ENCODE measurements at places on chromosomes 13 and 19.

- DNase-seq: no peak
These were observed 35.1 kb upstream of the ZNF808 start for GRCh38 chr19:52492201-52492993.

DNA sequence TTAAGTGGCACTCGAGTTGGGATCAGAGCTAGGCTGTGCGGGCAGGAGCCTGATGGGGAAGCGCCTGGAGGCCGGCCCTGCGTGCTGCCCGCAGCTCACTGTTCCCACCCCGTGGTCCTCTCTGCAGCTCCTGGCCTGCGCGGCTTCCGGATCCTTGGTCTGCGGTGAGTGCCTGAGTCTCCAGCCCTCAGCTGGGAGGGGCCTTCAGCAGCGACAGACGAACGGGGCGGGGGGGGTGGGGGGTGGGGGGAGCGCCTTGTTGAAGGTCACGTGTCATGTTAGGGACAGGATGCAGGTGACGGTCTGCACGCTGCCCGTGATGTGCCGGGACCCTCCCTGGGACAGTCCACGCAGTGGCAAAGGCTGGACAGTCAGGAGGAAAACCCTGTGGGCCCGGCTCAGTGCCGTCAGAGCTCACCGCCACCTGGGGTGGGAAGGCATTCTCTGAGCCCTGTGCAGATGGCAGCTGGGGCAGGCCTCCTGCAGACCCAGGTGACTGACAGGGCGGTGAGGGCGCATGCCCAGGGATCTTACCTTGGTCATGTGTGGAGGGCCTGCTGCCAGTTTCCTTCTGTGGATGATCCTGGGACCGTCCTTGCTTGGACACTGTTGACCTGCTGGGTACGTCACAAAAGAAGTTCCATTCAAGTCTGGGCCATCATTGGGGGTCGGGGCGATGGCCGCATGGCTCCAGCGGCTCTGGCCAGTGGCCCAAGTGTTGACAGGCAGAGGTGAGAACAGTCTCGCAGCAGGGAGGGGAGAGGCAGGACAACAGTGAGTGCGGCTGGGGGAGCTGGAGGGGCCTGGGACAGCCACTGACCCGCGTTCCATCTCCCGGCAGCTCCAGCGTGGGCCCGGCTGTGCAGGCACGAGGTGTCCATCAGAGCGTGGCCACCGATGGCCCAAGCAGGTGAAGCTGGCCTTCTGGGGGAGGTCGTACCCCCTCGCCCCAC is 4.3 kb downstream of the NDUFS7 start:
- DNase-seq: no peak

GRCh38 chr19:1394252-1395193 is 6.8 kb downstream of the GAMT start:
- DNase-seq: no peak

GRCh38 chr19:8545743-8546142 is 31.5 kb downstream of the MYO1F start:
- no peak for DNase-seq

DNA sequence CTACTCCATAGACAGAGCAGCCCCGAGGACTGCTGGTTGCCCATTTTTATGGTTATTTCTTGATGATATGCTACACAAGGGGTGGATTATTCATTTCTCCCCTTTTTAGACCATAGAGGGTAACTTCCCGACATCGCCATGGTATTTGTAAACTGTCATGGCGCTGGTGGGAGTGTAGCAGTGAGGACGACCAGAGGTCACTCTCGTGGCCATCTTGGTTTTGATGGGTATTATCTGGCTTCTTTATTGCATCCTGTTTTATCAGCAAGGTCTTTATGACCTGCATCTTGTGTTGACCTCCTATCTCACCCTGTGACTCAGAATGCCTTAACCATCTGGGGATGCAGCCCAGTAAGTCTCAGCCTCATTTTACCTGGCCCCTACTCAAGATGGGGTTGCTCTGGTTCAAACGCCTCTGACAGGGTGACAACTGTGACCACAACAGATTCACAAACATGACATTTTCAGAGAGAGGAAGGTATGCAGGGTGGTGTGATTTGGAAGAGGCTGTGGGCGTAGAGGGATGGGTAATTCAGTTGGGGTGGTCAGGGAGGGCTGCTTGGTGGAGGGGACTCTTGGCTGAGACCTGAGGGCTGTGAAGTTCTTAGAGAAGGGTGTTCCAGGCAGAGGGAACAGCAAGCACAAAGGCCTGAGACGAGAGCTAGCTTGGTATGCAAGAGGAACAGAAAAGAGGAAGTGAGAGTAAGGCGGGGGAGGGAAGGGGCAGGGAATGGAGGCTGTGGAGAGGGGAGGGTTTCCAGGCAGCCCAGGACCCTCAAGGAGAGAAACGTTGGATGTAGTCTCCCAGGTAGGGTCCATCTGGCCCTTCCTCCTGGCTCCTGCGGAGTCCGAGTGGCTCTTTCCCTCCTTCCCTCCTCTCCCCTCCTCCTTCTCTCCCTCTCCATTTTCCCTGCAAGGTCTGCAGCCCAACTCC is 23.5 kb downstream of the FAM187B start:
- no peak for DNase-seq

DNA sequence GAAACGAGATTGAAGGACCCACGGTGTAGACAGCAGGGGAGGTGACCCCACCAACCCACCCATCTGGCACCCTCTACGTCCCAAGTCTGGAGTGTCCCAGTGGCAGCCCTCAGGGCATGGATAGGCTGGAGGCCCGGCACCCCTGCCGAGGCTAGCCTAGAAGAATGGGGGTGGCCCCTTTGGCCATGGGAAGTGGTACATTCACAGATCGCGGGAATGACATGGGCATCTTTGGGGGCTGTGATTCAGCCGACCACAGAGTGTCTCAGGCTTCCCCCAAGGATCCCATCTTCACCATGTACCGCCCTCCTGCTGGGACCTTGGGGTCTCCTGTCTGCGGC is 11.3 kb upstream of the MKNK2 start:
- no peak for DNase-seq

DNA sequence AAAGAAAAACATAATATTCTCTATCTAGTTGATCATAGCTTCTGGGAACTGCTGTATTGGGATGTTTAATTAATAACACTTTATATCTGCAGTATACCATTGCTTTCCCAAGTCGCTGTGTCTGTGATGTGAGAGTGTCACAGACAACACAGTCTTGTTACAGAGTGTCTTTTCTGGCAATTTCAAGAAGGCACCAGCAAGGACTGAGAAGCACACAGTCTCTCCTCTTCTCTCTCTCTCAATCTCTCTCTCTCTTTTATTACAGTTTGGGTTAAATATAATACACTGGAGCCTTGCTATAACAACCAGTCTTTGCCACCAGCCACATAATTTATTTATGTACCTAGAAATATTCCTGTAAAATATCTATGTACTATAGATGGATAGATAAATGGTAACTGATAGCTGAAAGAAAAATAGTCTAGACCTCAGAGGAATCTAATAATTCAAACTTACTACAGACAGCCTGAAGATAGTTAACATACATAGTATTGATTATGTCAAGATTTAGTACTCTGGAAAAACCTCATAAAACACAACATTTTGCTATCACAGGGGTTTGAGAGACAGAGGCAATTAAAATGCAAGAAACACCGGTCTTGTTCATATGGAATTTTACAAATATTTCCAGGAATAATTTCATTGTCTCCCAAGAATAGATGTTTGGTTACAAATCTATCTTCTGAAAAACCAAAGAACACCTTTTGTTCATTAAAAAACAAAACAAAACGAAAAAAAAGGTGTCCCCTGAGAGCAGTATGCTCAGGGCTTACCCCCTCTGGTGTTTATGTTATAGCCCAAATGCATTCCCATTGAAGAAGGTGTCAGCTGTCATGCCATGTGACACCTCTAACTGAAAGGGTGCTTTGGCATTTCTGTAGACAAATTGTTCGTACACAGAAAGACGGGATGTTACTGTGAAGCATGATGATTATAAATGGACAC is 507.8 kb downstream of the TBC1D4 start:
- DNase-seq: no peak

DNA sequence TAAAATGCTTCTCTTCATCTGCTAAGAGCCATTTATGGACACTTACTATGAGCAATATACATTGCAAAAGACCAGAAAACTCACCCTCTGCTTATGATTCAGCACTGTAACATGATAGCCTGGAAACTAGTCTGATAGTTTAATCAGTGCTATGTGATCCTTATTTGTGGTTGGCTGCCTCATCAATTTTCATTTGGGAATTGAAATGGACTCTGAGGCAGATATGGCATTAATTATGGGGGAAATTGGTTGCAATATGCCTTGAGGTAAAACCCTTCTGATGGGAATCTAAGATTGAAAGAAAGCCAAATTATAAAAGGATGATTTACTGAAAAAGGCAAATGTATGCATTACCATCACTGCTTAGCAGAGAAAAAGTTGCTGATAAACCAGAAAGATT is 33.5 kb downstream of the FAM216B start:
- DNase-seq: no peak

GRCh38 chr19:47813304-47813994 is 8.3 kb upstream of the CRX start:
- peak; percentile 35 for DNase-seq

- DNase-seq: no peak
These were observed 3.1 kb upstream of the FFAR1 start for GRCh38 chr19:35344511-35345031.

- DNase-seq: peak; percentile 39
These were observed 18.1 kb upstream of the EID2 start for GRCh38 chr19:39557811-39558623.

DNA sequence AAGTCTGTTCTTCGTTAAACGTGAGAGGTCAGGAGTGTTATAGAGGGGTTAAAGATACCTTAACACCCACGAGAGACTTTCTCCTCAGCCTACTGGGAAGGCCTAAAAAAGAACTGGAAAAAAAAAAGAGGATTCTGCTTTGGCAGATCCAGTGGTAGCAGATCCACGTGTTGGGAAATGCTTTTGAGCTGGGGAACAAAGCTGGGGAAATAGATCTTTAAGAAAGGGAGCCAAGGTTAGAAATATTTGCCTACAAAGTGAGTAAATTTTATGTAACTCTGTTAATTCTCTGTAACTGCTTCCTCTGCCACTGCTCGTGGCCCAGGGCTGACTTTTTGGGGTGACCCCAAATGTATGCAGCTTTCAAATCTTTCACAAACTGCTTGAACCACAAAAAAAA is 11.7 kb downstream of the RFX2 start:
- no peak for DNase-seq

DNA sequence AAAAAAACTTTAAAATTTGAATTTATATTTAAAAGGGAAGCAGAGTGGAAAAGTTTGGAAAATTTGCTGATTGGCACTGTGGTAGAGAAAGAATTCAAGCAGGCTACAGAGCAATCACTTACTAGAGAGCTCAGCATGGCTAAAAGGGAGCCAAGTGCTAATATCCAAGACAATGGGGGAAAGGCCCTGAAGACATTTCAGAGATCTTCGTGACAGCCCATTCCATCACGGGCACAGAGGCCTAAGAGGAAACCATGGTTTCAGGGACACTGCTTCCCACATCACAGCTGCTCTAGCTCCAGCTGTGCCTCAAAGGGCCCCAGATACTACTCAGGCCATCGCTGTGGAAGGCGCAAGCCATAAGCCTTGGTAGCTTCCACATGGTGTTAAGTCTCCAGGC is 73.7 kb downstream of the SGCG start:
- DNase-seq: no peak

- DNase-seq: peak; percentile 95
These were observed at the start of gene LCP1 for GRCh38 chr13:46181840-46182490. Gene LCP1, minus strand, starts transcription at chr13:46182177. Its CDS starts 22,515 bp downstream, at chr13:46159662.

DNA sequence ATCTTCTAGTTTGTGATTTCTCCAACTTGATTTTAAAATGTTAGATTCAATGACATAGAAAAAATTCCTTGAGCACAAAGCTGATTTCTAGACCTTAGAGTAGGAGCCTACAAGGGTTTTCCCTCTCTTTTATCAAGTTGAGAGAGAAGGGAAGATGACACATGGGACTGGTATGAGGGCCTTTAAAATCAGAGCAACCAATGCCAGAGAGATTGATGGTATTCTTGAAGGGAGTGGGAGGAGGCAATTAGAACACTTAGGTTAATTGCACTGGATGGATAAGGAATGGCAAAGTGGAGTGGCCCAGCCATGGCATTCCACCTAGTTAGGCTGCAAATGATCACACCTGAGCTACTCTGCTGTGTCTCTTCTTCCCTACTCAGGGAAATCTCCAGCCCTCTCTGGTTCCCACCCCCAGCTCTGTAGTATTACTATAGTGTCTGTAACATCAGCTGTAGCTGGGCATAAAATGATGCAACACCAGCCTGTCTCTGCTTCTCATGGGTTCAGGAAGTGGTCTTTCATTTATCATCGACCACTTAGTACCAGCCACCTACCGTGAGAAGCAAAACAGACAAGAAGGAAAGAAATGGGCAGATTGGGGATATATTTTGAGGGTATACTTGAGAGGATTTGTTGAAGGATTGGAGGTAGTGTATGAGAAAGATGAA is 333.6 kb downstream of the DLEU7 start:
- no peak for DNase-seq

DNA sequence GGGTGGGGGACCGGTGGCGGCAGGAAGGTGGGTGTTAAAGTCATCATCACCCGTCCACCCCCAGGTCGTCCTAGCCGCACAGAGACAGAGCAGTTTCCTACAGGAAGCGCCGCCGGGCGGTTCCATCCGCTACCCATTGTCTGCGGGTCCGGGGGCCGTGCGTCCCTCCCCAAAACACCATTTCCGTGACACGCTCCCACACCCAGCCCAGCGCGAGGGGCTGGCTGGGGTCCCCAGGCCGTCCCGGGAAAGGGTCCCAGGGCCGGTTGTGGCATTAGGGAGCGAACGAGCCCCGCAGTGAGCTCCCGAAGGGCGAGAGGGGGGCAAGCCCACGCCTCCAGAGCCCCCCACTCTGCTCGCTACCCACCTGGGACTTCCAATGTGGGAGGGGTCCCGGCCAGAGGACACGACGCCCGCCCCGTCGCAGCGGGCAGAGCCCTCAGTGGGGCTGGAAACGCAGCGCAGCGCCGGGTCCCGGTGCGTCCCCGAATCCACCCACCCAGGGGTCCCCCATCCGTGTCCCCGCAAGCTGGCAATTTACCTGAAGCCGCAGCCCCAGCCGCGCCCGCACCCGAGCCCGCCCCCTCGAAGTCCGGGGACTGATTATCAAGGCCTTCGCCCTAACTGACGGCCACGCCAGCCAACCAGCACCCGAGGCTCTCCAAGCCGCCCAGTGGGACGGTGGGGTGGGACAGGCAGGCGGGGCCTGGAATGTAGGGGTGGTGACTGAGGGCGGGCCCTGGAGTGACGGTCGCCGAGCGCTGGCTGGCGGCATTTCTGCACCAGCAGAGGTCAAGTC is at the start of gene KANK3:
Gene KANK3, minus strand, starts transcription at position 579 of the 799 bp plus-strand sequence. CDS start 5,434 bp downstream, outside the sequence.
- peak; percentile 88 for DNase-seq

GRCh38 chr13:40665126-40666044 is 1.1 kb downstream of the FOXO1 start:
- DNase-seq: peak; percentile 46

DNA sequence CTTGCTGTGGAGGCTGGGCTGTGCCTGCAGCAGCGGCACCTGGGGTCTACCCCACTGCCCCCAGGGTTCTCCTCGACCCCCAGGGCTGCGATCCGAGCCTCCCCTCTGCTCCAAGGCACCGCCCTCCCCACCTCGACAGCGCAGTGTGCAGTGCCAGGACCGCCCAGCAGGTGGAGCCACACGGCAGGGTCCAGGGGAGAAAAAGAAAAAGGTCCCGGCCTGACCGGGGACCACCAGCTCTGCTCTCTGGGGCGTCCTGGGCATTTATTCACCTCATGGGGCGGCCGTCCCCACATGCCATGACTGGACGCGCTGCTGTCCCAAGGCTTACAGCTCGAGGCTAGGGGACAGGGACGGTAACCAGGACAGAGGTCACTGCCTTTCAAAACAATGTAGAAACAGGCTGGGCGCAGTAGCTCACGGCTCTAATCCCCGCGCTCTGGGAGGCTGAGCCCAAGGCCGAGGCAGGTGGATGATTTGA is 10.6 kb downstream of the REXO1 start:
- peak; percentile 33 for DNase-seq

- DNase-seq: no peak
These were observed 1207.8 kb downstream of the EFNB2 start for GRCh38 chr13:105327581-105328126.

- DNase-seq: no peak
These were observed 10.2 kb downstream of the ZNF132 start for GRCh38 chr19:58429745-58430144.

Measured in central memory CD4-positive, alpha-beta T cell (primary cell).